CD4-positive, alpha-beta T cell treated with Interleukin-6 for 4 hours (primary cell): ENCODE measurements at places on chromosomes 5 and 9.

GRCh38 chr9:133277467-133277866, 2.5 kb upstream of the ABO start:
- DNase-seq = no peak

- no peak for DNase-seq
Measured at GRCh38 chr9:135422341-135422944, 57.1 kb upstream of the PPP1R26 start.

GRCh38 chr9:83034587-83034986, 28.4 kb downstream of the RASEF start:
- no peak for DNase-seq

- DNase-seq = no peak
Measured at GRCh38 chr9:34982361-34982760, 7.2 kb upstream of the DNAJB5 start.

DNA sequence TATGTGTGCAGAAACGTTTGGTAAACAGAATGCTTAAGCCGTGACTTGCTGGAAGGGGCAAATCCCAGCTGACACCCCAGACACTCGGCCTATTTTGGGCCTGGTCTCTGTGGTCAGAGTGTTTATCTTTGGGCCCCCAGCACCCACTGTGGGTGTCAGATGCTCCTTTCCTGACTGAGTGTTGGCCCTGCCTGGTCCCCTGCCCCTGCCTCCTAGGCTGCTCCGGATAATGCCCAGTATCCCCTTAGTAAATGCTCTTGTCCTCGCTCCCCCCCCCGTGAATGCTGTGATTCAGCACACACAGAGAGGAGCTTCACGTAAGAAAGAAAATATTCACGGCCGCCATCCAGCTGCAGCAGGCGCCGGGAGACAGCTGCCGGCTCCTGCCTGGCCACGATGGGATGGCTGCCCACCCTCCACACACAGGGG, 11.3 kb upstream of the ANGPTL2 start:
- DNase-seq = no peak

DNA sequence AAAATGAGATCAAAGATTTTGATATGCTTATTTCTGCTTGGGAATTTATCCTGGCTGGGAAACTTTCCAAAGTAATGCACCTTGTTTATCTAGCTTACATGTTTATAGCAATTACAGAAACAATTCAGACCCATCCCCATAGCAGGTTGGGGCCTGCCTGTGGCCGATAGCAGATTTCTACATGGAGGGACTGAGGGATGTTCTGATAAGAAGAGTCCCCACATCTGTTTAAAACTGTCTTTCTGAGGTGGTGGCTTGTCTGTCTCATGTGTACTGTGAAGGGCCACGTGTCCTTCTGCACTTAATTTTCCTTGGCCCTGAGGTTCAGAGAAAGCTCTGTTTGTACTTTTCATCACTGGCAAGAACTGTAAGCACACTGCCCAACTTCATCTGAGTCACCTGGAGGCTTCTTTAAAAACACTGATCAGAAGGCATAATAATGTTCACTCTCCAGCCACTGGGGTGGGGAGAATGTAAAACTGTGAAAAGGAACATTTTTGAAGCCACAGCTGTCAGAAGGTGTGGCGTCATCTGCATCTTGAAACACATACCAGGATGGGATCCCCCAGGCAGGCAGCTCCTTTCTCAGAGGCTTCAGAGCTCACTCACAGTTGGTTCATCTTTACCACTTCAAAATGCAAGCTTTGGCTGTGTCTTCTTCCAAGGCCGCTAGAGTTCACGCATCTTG, 80.3 kb downstream of the MAP1B start:
- no peak for DNase-seq

DNA sequence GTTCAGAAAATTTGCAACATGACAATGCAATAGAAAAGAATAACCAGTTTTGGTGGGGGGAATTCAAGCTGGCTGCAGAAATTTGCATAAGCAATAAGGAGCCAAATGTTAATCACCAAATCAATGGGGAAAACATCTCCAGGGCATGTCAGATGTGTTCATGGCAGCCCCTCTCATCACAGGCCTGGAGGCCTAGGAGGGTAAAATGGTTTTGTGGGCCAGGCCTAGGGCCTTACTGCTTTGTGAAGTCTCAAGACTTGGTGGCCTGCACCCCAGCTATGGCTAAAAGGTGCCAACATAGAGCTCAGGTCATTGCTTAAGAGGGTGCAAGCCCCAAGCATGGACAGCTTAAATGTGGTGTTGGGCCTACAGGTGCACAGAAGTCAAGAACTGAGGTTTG, 29.7 kb upstream of the SLC36A1 start:
- no peak for DNase-seq

DNA sequence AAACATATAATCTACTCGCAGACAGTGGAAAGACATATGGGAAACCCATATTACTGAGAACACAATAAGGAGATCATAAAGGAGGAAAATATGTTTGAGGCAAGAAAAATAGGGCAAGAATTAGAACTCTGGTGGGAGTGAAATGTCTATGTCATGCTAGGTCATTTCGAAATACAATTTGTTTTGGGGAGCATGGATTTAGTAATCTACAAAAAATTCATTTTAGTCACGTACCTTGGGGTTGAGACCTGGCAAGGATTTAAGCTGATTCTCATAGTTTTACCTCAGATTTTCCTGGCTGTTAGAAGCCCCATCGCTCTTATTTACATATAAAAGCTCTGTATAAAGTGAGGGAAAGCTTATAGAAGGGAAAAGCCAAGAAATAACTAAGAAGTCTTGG, 11.5 kb upstream of the CSNK1G3 start:
- no peak for DNase-seq

DNA sequence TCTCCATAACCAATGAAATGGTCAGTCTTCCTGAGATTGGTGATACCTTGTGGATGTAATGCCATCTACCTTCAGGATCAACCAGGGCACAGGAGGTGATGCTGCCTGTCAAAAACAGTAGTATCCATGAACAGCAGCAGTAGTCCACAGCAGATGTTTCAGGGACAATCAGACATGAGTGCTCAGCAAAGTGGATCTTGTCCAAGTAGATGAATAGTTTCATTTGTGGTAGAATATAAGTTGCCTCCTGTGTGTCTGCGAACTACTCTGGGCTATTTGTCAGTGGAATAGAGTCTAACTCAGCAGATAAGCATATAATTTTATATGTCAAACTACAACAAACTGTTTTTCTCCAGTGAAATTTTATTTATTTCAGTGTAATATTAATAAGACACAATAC, 1860.1 kb upstream of the ACO1 start:
- DNase-seq = no peak

- no peak for DNase-seq
Measured at GRCh38 chr5:165134155-165134554, 1628.7 kb downstream of the MAT2B start.

DNA sequence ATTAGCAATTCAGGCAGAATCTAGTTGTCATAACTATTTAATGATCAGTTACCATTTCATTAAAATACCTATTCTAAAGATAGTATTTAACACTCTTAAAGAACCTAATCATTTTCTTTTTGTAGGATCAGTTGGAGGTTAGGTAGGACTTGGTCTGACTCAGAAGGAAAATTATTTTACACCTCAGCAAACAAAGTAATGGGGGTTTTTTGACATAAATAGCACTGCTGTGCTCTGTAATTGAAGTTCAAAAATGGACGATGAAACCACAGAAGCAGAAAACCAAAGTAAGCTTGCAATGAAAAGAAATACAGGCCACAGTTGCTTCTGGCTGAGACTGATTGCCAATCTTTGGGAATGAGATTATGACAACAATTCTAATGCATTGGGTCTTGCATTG, 187.0 kb upstream of the TRPM3 start:
- DNase-seq = no peak

DNA sequence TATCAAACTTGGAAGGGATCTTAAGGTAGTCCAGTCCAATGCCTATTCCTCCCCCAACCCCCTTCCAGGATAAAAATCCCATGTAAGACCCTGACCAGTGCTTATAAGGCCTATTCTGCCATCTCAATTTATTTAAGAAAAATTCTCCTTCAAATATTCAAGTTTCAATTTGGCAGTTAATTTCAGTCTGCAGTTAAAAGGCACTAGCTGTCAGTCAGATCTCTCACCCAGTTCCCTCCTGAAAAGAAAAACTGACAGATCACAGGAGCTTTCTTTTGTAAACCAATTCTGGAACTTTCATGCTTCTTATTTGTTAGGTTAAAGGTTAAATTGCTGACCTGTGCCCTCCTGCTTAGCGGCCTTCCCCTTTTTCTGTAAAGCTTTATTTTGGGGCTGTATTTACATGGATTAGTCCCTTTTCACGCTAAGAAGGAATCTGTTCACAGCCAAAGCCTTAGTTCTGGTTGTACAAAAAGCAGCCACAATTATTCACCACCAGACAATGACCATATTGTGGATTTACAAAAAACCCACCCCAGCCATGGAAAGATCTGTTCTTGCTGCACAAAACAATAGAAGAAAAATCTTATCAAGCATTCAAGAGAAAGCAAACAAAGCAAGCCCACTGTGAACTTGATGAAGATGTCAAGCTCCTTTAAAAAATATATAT, 68.7 kb downstream of the DENND1A start:
- no peak for DNase-seq

DNA sequence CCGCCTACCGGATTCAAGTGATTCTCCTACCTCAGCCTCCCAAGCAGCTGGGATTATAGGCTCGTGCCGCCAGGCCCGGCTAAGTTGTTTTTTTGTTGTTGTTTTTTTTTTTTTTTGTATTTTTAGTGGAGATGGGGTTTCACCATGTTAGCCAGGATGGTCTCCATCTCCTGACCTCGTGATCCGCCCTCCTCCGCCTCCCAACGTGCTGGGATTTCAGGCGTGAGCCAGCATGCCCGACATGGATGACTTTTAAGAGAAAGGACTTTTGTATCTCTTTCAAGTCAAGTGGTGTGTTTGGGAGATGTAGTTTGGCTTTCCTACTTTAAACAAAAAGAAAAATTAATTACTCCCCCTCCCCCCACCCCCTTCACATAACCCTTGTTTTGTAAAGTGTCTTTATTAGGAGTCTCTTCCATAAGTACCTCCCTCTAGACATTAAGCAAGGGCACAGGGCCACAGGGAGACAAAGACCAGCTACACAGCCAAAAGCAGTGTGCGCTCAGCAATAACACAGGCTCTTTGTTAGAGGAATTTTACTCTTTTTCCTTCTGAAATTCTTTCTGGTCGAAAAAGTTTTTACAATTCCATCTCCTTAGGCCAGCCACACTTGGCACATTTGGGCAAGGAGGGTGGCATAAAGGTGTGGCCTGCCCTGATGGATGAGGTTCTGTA, 31.2 kb downstream of the JAKMIP2 start:
- DNase-seq = no peak

DNA sequence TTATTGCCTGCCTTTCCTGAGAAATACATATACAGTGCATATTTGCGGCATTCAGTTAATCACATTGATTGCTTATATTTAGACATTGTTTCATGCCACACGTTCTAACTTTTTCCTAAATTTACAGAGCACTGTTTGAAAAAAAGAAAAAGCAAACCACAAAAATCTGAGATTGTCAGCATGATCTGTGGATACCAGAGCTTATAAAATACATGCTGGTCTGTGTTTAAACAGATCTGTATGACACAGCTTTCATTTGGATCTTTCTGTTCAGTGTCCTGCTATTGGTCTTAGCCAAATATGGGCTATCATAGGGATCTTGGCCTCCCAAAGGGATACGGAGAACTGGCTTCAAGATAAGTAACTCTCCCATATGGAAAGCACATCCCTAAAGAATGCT, 20.2 kb downstream of the ALDH1A1 start:
- DNase-seq = no peak

DNA sequence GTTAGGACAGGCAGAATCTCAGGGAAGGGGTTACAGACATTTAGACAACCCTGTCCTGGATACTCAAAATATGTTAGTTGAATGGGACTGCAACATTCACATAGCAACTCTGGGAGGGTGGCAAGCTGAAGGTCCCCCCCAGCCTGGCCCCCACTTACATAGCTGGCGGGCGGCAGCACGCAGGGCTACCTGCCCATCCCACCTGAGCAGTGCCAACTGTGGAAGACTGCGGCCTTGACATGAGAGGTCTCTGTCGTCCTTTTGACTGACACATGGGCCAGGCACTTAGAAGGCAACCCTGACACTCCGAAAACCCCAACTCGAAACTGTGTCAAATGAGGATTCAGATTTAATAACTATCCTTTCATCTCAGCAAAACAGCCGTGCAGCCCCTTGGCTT, 16.5 kb downstream of the PAX5 start:
- no peak for DNase-seq

DNA sequence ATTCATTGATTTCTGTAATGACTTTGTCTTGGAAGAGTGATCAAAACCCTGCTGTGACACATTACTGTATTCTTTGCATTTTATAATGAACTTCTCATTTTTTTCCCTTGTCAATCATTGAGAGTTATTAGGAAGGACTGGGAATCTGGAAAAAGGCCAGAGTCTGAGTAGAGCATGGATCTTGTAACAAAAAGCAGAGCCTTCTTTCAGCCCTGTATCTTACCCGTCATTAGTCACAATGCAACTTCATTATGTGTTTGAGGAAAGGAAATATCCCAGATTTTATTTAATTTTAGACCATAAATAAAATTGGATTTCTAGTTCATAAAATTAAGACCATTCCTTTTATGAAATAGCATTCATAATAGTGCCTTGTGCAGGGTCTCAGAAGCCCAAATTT, 131.4 kb downstream of the ARHGEF28 start:
- no peak for DNase-seq

DNA sequence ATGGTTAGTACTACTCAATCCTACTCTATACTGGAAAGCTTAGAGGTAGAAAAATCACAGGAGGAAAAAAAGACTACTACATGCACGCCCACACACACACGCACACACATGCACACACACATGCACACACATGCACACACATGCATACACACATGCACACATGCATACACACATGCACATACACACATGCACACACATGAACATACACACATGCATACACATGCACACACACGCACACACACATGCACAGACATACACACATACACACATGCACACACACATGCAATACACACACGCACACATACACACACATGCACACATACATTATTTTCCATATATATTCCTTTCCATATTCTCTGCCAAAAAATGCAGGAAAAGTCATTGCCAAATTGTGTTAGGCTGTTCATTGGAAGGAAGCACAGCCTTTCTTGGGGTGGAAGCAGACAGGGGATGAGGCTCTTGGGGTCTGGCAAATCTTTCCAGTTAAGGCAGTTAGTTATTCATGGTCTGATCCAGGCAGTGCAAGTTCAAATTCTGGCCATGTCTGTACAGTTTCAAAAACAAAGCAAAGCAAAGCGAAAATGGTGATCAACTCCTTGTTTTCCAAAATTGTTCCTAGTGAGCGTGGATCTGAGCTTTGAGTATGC, 187.9 kb upstream of the EGFLAM start:
- no peak for DNase-seq

- peak; percentile 38 for DNase-seq
Measured at GRCh38 chr5:127031147-127031862, 947 bp upstream of the MARCHF3 start.

- peak; percentile 30 for DNase-seq
Measured at GRCh38 chr9:137217276-137218211, 4.5 kb downstream of the RNF208 start.
